Tibial nerve (tissue), 4 donors: ENCODE measurements at places on chromosomes 7 and 10. TPM values are rescaled to one million over a fixed set of nuclear protein-coding genes. Genes with fewer than 3 reads are reported as not detected.

Gene PTF1A
- total RNA-seq = not detected

Gene PRSS37
- not detected for total RNA-seq

DNA sequence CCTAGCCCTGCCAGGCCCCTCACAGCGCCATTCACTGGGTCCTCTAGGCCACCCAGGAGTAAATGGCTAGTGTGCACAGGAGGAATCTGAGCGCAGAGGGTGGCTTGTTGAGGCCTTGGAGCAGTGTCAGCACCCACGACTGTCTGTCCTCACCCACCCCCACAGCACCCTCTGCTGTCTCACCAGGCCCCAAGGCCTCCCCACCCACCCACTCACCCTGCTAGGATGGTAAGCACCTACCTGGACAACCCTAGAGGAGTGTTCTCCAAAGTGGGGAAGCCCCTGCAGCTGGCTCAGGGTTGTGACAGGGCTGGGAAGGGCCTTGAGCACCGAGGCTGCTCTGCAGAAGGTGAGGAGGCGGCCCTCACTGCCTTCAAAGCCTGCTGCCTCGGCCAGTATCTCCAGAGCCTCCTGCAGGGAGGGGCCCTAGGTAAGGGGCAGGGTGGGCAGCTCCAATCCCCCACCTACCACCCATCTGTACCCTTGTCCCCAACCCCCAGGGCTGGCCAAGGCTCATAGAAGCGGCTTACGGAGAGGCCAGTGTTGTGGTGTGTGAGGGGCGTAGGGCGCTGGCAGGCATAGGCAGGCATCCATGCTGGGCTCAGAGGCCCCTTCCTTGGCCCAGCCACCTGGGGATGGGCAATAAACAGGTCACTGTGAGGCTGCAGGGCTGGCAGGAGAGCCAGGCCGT, 2.9 kb downstream of the POLM start:
- DNase-seq = no peak

GRCh38 chr10:130395248-130395936, 259.2 kb downstream of the GLRX3 start:
- DNase-seq = no peak

DNA sequence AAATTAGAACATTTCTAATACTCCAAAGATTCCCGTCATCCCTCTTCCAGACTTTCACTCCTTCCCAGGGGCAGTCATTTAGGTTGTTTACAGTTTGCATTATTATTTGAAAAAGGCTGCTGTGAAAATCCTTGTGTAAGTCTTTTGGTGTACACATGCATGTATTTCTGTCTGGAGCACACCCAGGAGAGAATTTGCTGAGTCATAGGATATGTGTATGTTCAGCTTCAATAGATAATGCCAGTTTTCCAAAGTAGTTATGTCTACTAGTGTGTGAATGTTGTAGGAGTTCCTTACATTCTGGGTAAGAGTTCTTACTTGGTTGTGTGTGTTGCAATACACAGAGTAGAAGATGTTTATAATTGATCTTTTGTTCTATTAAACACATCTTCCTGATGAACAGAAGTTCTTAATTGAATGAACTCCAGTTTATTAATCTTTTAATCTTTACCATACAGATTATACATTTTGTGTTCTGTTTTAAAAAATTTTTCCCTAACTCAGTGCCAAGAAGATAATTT, 25.3 kb downstream of the CROT start:
- no peak for DNase-seq

- no peak for DNase-seq
Observed at GRCh38 chr10:27536437-27536836, 32.3 kb downstream of the RAB18 start.

GRCh38 chr10:106082865-106083264, 1081.6 kb downstream of the SORCS1 start:
- no peak for DNase-seq

GRCh38 chr7:125195156-125195555, 265.5 kb upstream of the POT1 start:
- no peak for DNase-seq

- no peak for DNase-seq
Observed at GRCh38 chr10:95289003-95289920, 1.5 kb downstream of the PDLIM1 start.

GRCh38 chr7:82275342-82275741, 168.2 kb downstream of the CACNA2D1 start:
- no peak for DNase-seq

DNA sequence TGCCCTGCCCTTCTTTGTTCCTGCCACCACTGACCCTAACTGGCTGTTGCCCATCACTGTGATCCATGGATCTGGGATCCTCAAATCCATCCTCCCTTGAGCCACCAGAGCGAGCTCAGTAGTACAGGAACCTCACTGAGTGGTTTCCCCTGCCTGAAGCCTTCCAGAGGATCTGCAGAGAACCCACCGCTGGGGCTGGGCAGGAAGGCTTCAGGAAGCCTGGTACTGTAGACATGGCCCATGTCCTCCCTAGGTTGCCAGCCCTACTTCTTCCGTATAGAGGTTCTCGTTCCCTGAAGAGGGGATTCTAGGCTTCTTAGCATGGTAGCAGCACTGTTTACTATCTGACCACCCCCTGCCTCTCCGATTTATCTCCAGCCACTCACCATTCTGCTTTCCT, 687.3 kb upstream of the FOXK1 start:
- DNase-seq = no peak

- no peak for DNase-seq
Observed at GRCh38 chr10:89043052-89043451, 52.5 kb downstream of the FAS start.

GRCh38 chr10:97365761-97366351, 31.3 kb upstream of the FRAT2 start:
- no peak for DNase-seq

GRCh38 chr7:102819151-102819550, 70.4 kb downstream of the FAM185A start:
- DNase-seq = no peak
